ENCODE measurements at places on chromosomes 4 and X.

DNA sequence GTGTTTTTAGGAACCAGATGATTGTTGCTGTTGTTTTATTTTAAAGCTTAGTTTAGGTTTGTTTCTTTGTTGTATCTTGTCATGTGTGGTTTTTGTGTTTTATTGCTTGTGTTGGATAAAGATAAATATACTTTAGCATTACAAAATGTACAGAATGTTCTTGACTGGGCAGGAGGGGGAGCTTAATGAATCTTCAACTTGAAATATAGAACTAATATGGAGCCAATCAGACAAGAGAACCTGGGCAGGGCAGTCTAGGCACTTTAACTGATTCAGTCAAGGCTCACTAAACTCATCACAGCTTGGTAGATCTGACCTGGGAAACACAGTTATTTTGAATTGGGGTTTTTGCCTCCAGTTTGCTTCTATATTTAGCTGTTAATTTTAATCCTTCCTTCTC, 304.2 kb downstream of the ARHGAP24 start:
- peak; percentile 53 for DNase-seq

DNA sequence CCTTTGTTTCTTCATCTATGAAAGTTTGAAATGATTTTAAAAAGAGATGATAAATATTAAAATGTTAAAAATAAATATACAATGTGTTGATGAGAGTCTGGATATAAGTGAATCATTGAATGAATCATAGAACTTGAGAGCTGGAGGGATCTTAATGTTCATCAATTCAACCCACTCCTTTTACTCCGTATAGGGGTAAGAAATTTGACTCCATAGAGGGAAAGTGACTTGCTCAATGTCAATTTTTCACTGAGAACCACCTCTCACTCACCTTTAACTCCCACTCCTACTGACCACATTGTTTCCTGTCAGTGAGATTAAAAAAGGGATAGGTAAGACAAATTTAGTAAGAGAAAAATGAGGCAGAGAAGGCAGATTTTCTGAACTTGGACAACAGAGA, 557.2 kb upstream of the GRIA3 start:
- DNase-seq, result no peak

GRCh38 chr4:139560406-139561104, 4.5 kb upstream of the SETD7 start:
- peak; percentile 49 for DNase-seq

GRCh38 chrX:151920530-151920929, 7.8 kb downstream of the MAGEA4 start:
- no peak for DNase-seq

DNA sequence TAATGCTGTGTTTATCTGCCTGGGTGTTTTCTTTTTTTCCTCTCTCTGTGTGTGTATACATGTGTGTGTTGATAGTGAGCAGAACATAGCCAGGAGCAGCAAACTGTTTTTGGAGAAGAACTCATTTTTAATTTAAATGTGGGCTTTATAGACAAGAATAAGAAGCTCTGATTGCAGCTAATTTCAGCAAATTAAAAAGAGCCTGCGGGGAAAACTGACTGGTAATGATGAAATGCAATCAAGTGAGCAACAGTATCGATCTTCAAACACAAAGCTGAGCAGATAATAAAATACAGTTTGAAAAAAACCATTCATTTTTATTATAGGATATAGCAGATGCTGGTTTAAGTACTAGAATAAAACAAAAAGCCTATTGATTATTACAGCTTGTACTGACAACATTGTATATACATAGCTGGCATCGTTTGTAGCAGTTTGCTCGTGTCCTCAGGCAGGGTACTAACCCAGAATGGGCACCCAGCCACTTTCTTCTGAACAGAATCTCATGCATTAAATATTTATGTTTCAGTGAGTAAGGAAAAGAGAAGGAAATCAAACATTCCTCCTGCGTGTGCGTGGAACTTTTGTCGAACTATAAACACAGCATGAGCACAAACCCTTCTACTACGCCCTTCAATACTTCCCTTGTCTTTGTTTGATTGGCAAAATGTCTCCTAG, 73.5 kb upstream of the ZFP42 start:
- DNase-seq, result no peak

GRCh38 chrX:24934279-24934678, 81.5 kb downstream of the ARX start:
- no peak for DNase-seq

DNA sequence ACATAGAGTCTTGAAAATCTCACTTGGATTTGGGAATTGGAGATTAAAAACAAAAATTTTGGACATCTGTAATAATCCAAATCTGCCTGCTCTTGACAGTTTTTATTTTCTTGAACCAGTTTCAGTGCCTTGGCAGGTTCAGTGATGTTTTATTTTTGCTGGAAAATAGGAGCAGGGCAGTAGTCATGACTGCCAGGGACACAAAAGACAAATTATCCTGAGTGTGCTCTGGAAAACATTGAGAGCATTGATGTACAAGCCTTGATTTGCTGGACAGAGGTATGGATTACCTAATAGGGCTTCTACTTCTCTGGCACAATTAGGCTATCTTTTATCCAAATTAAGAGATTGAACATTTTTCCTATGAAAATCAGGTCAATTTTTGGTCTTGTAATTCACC, 123.4 kb upstream of the SFRP2 start:
- DNase-seq, result no peak

- DNase-seq, result no peak
These were observed 241.4 kb upstream of the GALNT7 start for GRCh38 chr4:172927096-172927814.

GRCh38 chrX:131792356-131792749, 230.7 kb upstream of the STK26 start:
- DNase-seq, result peak; percentile 23

DNA sequence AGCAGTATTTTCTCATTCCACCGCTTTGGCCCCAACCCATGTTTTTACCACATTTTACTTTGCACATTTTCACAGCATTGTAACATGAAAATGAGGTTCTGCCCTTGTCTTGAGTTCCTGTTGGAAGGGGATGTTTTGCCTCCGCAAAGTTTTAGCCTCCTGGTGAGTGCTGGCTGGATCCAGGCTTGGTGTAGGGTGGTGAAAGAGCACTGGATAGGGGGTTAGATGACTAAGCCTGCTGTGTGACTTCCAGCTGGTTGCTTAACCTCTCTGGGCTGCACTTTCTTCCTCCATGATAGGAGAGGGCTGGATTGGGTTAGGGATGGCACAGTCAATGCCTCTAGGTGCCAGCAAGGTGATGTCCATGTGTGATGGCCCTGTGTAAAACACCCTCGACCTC, 28.9 kb downstream of the CYTL1 start:
- peak; percentile 86 for DNase-seq

DNA sequence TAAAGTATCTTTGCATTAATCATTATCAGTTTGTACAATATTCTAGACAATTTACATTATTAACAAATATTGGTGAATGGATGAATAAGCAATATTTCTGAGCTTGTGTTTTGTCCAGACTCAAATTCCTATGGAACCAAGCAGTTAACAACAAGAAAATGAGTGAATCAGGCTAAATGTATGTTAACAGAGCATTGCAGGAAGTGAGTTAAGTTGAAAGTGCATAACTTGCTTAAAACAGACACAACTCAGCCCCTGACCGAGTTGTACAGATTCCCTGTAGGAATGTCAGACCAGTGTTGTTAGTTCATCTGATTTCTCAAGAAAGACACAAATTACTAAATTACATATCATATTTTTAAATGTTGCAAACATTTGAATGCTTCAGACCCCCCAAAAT, 23.7 kb upstream of the CSN1S1 start:
- no peak for DNase-seq

DNA sequence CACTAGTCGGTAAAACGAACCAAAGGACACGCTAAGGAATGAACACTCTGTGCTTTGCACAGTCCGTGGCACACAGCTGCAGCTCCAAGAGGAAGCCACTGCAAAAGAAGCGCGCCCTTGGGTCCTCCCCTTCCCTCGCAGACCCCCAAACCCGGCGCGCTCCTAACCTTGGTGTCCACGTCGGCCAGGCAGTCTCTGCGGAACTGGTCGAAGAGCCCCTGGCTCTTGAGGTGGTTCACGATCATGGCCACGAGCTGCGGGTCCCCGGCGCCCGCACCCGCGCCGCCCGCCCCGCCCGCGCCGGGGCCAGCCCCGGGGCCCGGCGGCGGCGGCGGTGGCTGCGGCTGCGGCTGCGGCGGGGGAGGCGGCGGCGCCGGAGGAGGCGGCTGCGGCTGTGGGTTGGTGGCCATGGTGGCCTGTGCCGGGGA, 333 bp downstream of the BOD1L1 start:
- peak; percentile 5 for DNase-seq

GRCh38 chrX:150199181-150199580, 163.9 kb upstream of the MAMLD1 start:
- no peak for DNase-seq

DNA sequence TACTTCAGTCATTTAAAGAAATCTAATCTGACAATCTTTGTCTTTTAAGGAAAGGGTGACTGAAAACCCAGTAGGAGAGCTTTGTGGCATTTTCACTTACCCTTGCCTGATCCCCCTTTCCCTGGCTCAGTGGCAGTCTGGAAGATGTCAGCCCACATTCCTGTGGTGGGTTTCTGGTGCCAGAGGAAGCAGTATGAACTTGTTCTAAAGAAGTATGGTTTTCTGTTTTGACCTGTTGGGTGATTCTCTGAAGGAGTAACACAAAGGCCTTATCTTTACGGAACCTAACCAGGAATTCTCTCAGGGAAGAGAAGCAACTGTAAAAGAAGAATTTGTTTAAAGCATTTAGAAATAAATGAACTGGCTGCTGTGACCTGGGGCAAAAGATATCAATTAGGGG, 41.9 kb downstream of the BMP15 start:
- no peak for DNase-seq

DNA sequence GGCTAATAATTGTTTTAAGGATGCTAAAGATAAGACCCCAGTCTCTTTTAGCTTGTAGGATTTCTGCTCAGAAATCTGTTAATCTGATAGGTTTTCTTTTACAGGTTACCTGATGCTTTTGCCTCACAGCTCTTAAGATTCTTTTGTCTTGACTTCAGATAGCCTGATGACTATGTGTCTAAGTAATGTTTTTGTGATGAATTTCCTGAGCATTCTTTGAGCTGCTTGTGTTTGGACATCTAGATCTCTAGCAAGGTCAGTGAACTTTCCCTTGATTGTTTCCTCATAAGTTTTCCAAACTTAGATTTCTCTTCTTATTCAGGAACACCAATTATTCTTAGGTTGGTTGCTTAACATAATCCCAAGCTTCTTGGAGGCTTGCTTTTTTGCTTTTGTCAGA, 104.1 kb downstream of the ZNF518B start:
- DNase-seq, result no peak

- no peak for DNase-seq
These were observed 130.5 kb upstream of the TTC29 start for GRCh38 chr4:147076179-147076578.

- peak; percentile 86 for DNase-seq
These were observed 119.2 kb downstream of the IRF2 start for GRCh38 chr4:184355111-184355604.

GRCh38 chr4:62455871-62456270, 1255.7 kb downstream of the ADGRL3 start:
- DNase-seq, result no peak

GRCh38 chr4:98558471-98559169, 99.8 kb downstream of the TSPAN5 start:
- no peak for DNase-seq

- no peak for DNase-seq
These were observed 31.2 kb downstream of the SORCS2 start for GRCh38 chr4:7223541-7223940.

DNA sequence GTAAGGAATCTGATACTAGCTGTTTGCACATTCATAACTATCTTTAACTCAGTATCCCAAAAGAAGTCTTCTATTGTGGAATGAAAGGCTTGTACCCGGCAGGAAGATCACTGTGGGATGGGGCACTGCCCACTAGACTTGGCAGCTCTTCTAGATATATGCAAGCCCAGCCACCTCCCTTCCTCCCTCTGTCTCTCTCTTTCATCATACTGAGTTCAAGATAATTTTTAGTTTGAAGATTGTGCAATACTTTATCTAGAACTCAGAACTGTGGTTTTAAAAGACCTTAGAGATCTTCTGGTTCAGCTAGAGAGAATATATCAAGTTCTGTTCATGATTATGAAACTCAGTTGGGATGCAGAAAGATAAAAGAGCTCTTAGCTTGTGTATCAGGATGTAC, 22.5 kb upstream of the GPR34 start:
- DNase-seq, result peak; percentile 34

DNA sequence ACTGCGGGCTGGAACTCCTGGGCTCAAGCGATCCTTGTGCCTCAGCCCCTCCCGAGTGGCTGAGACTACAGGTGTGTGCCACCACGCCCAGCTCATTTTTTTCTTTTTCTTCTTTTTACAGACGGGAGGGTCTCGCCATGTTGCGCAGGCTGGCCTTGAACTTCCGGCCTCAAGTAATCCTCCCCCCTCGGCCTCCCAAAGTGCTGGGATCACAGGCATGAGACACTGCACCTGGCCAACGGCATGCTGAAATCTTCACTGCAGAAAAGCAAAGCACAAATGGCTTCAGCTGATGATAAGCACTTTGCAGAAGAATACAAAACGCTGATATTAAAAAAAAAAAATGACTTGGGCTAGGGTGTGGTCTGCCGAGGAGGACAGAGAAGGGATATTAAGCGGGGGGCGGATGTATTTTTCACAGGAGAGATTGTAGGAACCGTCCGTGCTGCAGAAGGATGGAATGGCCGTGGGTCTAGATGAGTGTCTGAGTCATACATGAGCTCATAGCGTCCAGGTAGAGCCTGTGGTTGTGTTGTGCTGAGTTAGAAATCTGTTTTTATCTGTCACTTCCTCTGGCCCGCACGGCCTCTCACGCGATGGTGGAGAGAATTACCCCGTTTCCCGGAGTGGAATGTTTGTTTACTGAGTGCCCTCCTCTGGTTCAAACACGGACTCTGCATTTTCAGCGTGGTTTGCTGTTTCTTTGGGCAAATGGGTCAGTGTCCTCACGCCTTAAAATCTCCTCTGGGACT, 8.5 kb upstream of the AKAP17A start:
- peak; percentile 18 for DNase-seq

DNA sequence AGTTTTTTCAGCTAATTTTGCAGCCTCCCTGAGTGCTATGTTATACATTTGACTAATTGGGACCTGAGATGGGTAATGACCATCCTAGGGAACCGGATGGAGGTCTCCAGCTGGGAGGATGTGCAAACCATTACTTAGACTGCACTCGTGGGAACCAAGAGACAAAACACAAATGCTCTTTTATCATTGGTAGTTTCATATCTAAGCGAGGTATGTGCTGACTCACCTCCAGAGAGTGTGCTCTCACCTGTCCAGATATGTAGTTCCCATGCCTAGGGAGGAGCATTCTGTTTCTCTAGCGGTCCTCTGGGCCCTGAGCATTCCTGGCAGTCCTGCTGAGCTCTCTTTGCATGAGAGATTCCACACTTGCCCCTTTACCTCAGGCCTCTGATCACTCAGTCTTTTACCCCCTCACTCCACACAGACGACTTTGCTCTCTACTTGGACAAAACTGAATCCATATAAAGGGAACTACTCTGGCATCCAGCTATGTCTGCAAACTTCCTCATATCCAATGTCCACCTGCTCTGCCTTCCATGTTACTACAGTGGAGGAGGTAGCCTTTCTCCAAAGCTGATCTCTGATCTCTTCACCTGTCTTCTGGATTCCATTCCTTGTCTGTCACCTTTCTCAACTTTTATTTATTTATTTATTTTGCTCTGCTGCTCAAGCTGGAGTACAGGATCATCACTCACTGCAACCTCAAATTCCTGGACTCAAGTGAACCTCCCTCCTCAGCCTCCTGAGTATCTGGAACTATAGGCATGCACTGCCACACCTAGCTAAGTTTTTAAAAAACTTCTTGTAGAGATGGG, 88.4 kb downstream of the LRP2BP start:
- DNase-seq, result no peak
